ENCODE measurements at places on chromosomes 12 and 14.

- no peak for DNase-seq
Observed at GRCh38 chr12:93234641-93235040, 143.1 kb upstream of the NUDT4 start.

DNA sequence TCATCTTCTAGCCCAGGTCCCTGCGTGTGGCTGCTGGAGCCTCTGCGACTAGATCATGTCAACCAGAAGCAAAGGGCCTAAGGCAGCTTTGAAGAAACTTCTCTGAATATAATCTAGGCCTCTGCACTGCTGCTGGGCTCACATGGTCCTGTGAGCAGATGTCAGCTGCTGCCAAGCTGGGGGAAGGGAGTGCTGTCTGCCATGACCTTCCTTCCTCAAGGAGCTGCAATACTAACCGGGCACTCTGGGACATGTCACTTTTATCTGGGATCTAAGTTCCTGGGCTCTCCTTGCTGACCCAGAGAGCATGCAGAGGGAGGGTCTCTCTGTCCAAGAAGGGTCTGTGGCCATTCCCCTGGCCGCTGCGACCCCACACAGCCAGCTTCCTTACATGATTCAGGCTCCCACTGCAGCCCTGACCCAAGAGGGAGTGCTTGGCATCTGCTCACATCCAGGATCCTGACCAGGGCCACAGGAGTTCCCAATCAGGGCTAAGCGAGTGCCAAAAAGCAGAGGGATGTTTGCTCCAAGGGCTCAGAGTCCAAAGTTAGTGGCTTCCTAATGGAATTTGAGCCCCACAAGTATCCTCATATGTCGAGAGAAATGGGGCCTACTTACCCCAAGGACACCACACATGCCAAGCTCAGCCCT is 74.0 kb downstream of the PLEKHG3 start:
- DNase-seq: no peak

DNA sequence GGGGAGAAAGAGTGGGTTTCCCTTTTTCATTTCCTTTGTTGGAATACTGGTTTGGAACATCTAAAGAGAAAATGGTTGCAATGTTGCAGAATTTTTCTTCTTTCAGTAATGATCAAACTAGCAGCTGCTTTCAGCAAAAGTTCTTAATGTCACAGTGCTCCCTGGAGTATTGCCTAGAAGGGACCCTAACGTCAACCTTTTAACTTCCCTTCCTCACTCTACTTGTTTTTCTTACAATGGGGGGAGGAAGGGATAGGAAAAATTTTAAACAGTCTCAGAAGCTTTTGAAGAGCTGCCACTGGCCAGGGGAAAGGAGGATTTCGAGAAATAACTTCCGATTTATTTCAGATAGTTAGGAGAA is 521.8 kb downstream of the MED13L start:
- DNase-seq: no peak

- DNase-seq: peak; percentile 79
Observed at GRCh38 chr12:111598637-111599452, at the start of gene ATXN2. TSS of gene ATXN2 (minus strand) at chr12:111599315. CDS start at chr12:111599034, 281 bp downstream.

DNA sequence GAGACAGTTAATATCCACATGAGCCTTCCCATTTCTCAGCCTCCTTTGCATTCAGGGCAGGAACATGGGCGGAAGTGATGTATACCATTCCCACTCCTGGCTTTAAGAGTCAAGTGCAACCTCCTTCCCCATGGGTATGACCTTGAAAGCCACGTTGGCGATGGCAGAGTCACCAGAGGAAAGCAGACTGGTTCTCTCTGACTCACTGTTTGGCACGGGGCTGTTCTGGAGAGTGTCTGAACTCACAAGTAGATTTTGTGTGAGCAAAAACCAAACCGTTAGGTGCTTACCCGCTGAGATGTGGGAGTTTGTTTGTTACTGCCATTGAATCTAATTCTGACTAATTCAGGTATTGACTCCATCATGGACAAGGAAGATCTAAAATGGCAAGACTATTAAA is 36.7 kb upstream of the PZP start:
- no peak for DNase-seq

GRCh38 chr12:106428384-106428783 is 70.8 kb downstream of the POLR3B start:
- no peak for DNase-seq

DNA sequence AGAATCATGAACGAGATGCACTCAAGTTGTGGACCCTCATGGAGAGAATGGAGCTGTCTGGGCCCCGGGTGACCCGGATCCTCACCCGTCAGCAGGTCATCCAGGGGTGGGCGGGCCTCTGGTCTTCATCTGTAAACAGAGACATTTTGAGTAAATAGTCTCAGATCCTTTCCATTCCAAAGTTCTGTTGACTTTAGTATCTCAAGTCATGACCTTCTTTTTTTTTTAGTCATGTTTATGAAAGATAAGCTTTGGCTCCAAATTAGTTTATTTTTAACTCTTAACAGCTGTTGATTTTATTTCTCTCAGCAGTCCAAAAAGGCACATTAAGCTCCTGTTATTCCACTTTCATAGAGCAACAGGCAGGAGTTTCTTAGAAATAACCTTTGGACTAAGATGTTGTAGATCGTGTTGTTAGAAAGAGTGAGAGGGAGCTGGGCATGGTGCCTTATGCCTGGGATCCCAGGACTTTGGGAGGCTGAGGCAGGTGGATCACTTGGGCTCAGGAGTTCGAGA is 48.9 kb upstream of the AMN start:
- DNase-seq: no peak

- no peak for DNase-seq
Observed at GRCh38 chr12:2698566-2698965, 96.2 kb upstream of the FKBP4 start.

DNA sequence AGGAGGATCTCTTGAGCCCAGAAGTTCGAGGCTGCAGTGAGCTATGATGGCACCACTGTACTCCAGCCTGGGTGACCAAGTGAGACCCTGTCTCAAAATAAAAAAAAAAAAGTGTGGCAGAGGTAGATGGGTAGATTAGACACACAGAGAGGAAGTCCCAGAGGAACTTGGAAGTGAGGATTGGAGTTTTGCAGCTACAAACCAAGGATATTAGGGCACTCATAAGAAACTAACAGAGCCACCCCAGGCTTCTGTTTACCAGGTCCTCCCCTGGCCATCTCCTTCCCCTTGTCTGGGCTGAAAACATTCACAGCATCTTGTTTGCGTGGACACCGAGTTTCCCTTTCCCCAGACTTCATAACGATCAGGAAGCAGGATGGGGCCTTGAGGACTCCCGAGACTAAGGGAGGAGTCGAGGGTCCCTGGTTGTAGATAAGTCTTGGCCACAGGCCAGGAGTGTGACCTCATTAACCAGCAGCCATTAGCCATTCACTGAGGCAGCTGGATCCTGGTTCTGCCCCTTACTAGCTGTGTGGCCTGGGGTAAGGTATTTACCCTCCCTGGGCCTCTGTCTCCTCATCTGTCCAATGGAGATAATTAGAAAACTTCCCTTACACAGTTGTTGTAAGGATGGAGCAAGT is 2.1 kb downstream of the MAP1LC3B2 start:
- DNase-seq: no peak

GRCh38 chr14:21308132-21308478 is 28.2 kb downstream of the RPGRIP1 start:
- peak; percentile 28 for DNase-seq

- no peak for DNase-seq
Observed at GRCh38 chr12:54411391-54412241, 7.5 kb downstream of the ITGA5 start.

DNA sequence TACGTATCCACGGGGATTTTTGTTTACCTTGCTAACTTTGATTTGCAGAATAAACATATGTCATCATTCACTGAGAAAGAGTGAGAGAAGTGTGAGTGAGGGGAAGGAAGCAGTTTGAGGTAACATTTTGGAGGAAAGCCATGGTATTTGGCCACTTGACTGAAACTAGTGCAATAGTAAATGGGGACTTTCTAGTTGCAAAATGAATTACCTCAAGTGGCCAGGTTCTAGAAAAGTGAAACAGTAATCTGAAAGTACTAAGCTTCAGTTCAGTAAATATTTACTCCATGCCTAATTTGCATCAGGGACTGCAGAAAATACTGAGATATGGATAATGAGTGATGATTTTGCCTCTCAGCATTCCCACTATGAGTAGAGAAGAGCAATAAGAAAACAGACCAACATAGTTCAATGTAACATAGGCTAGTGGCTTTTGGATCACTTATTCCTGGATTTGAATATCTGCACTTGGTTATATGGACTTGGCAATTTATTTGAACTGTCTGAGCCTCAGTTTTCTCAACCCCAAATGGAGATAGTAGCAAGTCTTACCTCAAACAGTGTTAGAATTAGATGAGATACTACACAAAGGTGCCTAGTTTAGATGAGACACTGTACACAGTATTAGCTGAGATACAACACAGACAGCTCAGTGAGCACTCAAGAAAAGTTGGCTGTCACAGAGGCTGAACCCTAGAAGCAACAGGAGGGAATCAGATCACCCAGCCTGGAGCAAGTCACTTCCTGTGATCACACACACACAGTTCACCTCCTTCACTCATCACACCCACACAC is 439.1 kb downstream of the NPAS3 start:
- DNase-seq: no peak

- no peak for DNase-seq
Observed at GRCh38 chr12:43653917-43654316, 101.9 kb upstream of the ADAMTS20 start.

GRCh38 chr14:68846466-68846865 is 53.6 kb upstream of the ZFP36L1 start:
- DNase-seq: no peak

GRCh38 chr14:60174352-60175254 is 9.4 kb upstream of the DHRS7 start:
- DNase-seq: no peak

GRCh38 chr14:84312551-84312950 is 1217.4 kb upstream of the FLRT2 start:
- DNase-seq: no peak

DNA sequence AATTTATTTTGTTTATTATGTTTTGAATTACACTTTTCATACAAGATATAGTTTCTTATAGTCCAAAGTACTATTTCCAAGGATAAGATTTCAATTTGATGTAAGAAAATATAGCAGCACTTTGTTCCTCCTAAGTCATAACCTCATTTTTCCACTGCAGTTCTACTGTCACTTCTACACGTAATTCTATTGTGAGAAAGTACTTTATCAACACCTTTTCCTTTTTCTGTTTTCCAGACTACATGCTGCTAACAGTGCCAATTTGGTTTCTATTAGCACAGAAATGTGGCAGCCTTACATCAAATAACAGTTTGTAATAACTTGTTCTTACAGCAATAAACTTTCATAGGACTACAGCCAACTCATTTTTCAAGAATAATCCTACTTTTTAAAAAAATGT is 45.0 kb downstream of the RPS6KA5 start:
- DNase-seq: no peak

DNA sequence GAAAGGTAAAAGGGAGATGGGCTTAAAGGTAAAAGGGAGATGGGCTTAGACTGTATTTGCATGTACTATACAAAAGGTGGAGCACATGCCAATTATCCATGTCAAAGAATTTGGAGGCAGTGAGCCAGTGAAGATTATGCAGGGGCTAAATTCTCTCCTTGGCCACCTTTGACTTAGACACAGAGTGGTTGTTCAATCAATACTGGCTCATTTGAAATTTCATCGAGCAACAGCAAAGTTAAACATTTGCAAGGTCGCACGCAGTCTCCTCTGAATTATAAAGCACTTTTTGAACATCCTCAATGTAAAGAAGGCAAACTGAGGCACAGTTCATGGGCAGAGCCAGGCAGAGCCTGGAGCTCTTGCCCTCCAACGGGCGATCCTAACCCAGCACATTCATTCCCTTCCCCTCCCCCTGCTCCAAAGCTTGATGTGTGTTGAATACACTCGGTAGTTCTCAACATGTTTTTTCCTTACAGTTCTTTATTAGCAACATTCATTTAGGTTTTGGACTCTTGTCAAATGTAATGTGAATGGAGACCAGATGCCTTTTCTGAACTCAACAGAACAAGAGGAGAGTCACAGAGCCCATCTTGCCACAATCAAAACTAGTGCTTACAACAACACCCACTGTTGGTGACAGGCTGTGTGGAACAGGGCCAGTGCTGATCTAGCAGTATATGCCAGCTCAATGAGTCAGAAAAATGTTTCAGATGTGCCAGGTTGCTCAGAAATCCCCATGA is 169.7 kb upstream of the G2E3 start:
- DNase-seq: no peak

DNA sequence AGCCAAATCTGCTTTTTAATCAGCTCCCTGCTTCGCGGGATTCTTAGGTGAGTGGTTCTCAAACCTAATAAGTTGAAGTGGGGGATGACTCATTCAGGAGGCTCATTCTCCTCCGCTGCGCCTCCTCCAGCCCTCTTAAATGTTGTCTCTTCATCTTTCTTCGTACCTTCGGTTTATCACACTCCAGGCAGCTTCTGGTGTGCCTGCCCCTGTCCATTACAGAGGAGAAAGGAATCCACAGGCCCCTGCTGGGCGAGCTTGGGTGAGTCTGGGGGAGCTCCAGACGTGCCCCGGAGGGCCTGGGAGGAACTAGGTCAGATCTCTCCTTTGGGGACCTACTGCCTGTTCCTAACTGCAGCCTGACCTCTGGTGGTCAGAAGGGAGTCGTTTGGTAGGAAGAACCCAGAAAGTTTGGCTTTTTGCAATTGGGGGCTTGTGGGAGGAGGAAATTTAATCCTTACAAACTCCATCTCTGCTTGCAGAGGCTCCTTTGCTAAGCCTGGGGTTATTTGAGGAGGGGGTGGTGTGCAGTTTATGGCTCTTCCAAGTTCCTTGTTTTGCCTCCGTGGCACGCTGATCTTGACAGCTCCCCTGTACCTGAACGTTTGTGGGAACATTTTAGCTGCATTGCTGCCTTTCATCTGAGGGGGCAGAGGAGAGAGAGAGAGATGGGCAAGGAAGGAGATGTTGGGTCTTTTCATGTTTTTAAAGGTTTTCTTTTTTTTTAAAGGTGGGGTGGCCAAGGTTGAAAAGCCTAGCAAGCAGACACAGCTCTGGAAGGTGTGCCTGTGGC is 84.1 kb upstream of the GNG2 start:
- no peak for DNase-seq

DNA sequence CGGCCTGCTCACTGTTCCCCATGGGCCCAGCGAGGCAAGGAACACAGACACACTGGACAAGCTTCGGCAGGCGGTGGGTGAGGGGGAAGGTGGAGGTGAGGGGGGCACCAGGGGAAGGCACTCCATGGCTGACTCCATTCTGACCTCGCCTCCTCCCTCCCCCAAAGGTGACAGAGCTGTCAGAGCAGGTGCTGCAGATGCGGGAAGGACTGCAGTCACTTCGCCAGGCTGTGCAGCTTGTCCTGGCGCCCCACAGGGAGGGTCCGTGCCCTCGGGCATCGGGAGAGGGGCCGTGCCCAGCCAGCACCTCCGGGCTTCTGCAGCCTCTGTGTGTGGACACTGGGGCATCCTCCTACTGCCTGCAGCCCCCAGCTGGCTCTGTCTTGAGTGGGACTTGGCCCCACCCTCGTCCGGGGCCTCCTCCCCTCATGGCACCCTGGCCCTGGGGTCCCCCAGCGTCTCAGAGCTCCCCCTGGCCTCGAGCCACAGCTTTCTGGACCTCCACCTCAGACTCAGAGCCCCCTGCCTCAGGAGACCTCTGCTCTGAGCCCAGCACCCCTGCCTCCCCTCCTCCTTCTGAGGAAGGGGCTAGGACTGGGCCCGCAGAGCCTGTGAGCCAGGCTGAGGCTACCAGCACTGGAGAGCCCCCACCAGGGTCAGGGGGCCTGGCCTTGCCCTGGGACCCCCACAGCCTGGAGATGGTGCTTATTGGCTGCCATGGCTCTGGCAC is 10.6 kb downstream of the MCRS1 start:
- DNase-seq: no peak

GRCh38 chr14:23548351-23549318 is 2.9 kb downstream of the ZFHX2 start:
- peak; percentile 50 for DNase-seq

GRCh38 chr12:29565727-29566126 is 68.2 kb upstream of the OVCH1 start:
- DNase-seq: no peak

All from NCI-H774 (cell line).